ENCODE measurements at places on chromosomes 2 and 18.

- DNase-seq, result no peak
Observed at GRCh38 chr18:45071956-45072355, 391.3 kb downstream of the SETBP1 start.

- no peak for DNase-seq
Observed at GRCh38 chr2:136957044-136957443, 191.7 kb downstream of the THSD7B start.

GRCh38 chr18:50072146-50072545, 122.8 kb downstream of the MYO5B start:
- DNase-seq, result no peak

DNA sequence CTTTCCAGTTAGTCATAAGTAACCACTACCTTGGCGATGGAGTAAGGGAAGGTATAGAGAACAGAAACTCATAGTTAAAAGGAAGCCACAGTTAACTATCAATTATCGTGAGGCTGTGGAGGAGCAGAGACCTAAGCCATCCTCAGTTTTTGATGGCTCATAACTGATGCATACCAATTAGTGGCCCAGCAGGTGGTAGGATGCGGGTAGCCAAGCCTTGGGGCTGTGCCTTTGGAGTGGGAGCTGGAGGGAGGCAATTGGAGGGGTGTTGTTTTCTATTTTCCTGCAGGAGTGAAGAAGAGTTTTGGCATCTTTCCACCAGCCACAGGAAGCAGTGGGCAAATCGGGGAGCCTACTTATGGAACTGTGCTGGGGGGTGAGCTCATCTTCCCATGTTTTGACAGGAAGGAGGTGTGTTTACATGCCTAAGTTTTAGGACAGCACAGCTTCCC, 194.8 kb downstream of the TPGS2 start:
- no peak for DNase-seq

Data from activated naive CD4-positive, alpha-beta T cell treated with Interleukin-2 at 50 U/mL for 16 hours (primary cell).